ENCODE measurements at places on chromosomes 4 and X.

GRCh38 chr4:181437895-181438294, 805.3 kb upstream of the TENM3 start:
- no peak for DNase-seq

DNA sequence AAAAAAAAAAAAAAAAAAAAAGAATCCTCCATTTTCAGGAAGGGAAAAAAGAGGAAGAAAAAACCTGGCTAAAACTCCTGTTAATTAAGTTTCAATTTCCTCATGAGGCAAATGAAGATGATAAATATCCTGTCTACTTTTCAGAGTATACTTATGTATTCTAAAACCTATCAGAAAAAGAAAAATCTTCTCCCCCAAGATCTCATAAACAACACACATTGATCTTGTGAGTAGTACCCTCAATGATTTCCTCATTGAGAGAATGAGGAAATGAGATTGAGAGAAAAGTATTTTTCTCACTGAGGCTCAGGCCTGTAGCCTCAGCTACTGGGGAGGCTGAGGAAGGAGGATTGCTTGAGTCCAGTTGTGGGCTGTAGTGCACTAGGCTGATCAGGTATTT, 146.7 kb downstream of the TET2 start:
- DNase-seq: no peak

DNA sequence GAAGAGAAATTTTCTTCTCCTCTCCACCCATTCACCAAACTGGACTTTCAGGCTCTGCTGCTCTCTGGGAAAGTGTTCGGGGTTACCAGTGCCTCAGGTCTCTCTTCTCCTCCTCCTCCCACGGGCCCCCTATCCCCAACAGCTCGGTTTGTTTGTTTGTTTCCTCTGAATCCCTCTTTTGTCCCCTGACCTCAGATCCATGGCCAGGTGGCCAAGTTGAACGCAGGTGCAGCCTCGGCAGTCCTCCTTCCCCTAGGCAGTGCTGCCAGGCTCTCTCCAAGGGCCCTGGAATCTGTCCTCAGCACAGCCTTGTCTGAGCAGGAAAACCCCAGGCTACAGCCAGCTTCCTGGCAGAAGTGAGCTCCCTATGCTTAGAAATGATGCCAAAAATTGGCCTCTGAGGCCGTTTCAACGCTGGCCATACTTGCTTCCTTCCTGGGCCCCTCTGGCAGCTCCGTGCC, 60.0 kb downstream of the FHDC1 start:
- DNase-seq: no peak

DNA sequence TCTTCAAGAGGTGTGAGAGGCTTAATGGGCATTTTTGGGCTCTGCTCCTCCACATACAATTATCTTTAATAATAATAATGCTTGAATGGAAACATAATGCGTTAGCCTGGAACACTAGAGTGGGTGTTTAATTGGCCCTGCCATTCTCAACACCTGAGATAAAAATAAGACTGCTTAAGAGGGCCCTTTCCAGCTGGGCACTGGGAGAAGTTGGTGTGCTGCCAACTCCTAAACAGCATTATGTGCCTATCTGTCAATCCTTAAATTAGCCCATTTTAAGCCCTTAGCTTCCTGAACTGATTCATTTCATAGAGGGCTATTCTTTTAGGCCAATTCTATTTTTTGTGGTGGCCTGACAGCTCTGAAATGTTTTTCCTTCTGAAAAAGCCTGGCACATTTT, 211.1 kb upstream of the ZIC3 start:
- no peak for DNase-seq

GRCh38 chr4:34363842-34364241, 1880.5 kb downstream of the ARAP2 start:
- DNase-seq: no peak

- DNase-seq: no peak
Measured at GRCh38 chr4:10701702-10702460, 17.3 kb upstream of the CLNK start.

- DNase-seq: no peak
Measured at GRCh38 chrX:39527025-39527424, 570.7 kb downstream of the BCOR start.

GRCh38 chr4:159242427-159242826, 139.5 kb downstream of the RAPGEF2 start:
- no peak for DNase-seq

DNA sequence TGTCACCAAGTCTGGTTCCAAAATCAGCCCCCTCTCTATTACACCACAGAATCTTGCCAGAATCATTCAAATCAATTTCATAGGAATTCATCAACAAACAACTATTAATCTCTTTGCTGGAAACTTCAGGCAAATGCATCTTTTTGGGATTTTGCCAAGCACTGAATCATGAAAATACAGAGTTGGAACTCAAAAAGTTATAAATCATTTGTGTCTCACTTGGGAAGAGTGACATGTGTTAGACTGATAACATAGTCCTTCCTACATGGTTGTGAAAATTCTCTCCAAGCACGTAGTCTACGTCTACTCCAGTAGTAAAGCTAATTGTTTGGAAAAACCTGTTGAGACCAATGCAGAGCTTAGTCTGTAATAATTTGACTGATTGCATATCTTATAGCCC, 19.0 kb downstream of the CXCL8 start:
- DNase-seq: no peak

DNA sequence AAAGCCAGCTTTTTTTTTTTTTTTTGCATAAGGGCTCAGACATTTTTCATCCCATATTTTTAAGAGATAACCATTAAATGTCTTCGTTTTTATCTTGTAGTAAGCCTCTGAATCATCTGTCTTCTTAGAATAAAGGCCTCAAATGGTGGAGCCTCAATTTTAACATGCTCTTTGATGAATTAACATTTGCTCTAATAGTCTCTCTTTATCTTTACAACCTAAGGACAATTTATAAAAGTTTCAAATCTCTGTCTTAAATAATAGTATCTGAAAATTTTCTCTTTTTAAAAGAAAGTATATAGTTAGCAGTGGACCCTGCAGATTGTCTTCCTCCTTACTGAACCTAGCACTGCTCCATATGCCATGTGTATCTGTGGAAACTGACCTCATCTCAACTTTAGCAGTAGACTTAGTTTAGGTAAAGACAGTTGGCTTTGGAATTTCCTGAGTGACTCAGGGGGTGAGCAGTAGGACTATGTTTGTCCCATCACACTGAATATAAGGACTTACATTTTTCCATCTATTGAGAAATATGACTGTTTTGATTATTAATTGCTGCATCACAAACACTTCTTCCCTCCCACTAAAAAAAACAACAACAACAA, 1658.0 kb downstream of the STIM2 start:
- DNase-seq: no peak

GRCh38 chrX:2584251-2585157, 83.7 kb upstream of the DHRSX start:
- DNase-seq: no peak

- DNase-seq: no peak
Measured at GRCh38 chrX:153375571-153375970, 25.6 kb downstream of the PNMA6E start.

DNA sequence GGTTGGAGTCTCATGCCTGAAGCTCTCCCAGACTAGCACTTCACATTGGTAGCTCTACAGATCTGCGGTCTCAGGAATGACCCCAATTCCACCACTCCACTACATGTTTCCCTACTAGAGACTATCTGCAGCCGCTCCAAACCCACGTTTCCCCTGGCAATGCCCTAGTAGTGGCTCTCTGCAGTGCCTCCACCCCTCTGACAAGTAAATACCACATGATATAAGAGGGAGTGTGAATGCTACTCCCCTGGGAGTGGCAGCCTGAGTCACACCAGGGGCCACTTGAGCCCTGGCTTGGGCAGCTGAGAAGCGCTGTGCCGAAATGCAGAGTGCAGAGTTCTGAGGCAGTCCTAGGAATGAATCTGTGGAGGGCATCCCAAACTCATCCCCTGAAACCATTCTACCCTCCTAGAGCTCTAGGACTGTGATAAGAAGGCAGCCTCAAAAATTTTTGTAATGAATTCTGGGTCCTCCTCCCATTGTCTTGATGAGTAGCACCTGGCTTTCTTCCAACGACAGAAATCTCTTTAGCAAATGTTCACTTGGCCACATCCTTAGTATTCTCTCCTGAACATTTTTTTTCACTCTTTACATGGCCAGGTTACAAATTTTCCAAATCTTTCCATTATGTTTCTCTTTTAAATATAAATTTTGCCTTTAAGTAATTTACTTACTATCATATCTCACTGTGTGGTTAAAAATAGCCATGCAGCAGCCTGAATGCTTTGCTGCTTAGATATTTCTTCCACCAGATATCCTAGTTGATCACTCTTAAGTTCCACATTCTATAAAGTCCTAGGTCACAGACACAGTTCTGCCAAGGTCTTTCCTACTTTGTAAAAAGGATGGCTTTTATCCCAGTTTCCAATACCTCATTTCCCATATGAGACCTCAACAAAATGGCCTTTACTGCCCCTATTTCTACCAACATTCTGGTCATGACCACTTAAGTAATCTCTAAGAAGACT, 160.2 kb upstream of the CPEB2 start:
- DNase-seq: no peak

DNA sequence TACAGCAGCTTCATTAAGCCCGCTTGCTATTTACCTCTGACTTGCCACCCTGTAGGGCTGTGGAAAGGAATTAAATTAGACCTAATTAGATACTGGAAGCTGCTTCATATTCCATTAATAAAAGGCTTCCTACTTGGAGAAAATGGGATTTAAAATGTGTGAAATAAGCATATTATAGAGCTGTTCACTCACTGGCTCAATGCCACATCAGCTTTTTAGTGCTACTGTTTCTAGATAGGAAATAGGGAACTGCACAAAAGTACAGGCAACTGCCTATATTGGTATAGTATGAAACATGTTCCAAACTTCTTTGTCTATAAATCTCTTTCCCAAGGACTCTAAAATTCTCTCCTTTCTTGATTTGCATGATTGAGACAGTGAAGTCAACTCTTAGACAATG, 407.9 kb upstream of the AADAT start:
- DNase-seq: no peak

- no peak for DNase-seq
Measured at GRCh38 chrX:153400146-153401132, 711 bp downstream of the PNMA6E start.

DNA sequence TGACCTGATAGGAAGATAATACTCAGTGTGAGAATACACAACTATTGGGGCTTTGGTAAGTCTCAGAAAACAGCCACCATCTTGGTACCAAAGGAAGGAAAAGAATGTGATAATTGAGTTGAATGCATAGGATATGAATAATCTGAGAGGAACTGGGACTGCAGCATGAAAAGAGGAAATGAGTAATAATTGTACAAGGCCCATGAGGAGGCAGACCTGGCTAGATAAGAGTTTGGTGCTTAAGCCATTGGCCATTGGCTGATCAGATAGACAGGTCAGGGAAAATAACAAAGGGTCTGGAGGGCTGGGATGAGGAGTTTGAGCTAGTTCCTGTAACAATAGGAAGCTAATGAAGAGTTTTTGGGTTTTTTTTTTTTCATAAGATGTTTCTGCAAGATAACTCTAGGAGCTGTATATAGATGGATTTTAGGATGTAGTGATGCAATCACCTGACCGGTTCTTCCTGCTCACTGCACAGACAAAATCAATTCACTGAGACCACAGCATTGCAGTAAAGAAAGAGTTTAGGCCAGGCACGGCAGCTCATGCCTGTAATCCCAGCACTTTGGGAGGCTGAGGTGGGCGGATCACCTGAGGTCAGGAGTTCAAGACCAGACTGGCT, 5.3 kb upstream of the TRMT2B start:
- DNase-seq: no peak

GRCh38 chrX:123835661-123836371, 24.0 kb upstream of the XIAP start:
- peak; percentile 3 for DNase-seq

- no peak for DNase-seq
Measured at GRCh38 chr4:52877036-52877435, 14.9 kb downstream of the RASL11B start.

DNA sequence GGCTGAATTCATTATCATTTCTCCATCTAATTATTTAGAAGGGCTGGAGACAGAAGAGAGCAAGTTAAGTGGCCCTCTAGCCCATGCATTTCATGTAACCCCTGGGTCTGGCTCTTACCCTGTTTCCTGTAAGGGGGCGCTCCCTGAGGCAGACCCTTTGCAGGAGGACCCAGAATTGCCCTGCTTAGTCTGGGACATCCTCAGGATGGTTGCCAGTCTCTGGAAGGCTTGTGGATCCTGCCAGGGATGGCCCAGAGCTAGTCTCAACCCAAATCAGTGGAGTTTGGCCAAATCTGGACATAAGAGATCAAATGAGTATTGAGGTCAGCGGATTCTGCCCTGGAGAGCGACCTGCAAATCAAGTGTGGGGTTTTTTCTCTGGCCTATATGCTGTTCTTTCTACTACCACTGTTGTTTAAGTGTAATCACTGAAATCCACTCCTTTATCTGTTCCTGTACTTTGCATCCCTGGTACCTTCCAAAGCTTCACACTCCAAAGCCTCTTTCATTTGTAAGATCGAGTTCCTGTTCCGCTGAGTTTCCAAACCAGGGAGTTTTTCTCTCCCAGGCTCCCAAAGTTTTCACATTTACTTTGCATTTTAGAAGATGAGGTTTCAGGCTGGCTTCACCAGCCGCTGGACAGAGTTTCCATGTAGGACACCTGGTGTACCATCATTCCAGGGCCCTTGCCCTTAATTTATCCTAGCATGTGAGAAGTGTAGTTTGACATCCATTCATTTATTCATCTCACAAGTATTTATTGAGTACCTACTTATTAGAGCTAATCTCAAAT, 6.3 kb downstream of the KLF3 start:
- no peak for DNase-seq

GRCh38 chrX:23008431-23009099, 8.8 kb downstream of the DDX53 start:
- DNase-seq: no peak

DNA sequence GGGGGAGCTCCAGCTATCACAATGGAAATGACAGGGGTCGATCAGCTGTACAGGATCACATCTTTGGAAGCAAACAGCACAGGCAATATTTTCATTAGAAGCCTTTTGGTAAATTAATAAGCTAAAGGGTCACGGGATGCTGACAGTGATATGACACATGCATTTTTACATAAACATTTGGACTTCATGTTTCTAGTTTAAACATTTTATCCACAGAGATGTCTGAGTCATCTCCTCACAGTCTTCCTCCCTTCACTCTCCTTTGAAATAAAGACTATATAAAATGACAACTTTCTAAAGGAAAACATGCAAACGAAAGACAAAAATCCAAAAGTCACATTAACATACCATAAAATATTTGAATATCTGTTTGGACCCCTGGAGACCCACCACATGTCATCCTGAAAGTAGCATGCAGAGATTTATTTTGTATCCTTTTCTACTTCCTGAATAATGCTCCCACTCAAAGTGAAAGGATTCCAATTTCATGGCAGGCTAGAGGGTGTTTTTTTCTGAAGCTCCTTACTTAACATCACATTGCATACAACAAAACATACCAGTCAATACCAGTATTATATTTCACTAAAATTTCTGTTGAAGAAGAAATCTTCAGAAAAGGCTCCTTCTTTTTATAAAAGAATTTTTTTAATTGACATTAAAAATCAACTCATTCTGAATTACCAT, 200.1 kb upstream of the PPARGC1A start:
- DNase-seq: no peak

- no peak for DNase-seq
Measured at GRCh38 chr4:138775489-138775888, 240.1 kb upstream of the NOCT start.
